ENCODE measurements at places on chromosomes 7 and 10.

- DNase-seq: no peak
These were observed 93.8 kb upstream of the MEOX2 start for GRCh38 chr7:15780271-15780670.

GRCh38 chr7:131540491-131541162, 15.8 kb downstream of the PODXL start:
- no peak for DNase-seq

- DNase-seq: no peak
These were observed 16.2 kb upstream of the NME8 start for GRCh38 chr7:37832194-37832593.

DNA sequence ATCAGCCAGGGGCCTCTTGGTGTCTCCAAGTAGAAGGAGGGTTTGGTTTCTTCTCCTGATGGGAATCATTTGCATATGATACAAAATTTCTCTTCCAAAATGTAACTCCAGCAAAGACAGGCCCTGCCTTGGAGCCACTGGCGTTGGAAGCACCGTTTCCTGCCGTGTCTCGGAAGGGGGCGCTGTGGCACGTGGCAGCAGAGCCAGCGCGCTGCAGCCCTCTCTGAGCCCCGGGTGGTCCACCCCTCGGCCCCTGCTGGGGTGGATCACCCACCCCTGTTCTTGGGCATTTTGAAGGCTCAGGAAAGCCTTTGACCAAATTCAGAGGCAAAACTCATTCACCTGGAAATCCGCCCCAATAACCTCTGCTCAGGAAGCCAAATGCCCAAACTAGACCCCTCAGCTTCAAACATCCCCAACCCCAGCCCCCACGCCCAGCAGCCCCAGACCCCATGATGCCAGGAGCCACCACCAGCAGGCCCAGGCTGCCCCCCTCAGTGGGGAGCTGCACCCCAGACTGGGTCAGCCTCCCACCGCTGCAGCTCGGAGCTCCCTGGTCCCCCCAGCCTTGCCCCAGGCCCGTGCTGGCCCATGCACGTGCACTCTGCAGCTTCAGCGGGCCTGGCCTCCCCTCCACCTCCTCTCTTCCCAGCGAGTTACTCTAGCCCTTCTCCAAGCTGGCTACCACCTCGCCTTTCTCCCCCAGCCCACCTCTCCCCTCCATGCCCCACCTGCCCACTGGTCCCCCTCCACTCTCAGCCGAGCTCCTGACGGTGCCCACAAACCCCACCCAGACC, 29.5 kb upstream of the ELFN1 start:
- DNase-seq: no peak

- no peak for DNase-seq
These were observed 4.5 kb downstream of the LLCFC1 start for GRCh38 chr7:142943706-142944268.

DNA sequence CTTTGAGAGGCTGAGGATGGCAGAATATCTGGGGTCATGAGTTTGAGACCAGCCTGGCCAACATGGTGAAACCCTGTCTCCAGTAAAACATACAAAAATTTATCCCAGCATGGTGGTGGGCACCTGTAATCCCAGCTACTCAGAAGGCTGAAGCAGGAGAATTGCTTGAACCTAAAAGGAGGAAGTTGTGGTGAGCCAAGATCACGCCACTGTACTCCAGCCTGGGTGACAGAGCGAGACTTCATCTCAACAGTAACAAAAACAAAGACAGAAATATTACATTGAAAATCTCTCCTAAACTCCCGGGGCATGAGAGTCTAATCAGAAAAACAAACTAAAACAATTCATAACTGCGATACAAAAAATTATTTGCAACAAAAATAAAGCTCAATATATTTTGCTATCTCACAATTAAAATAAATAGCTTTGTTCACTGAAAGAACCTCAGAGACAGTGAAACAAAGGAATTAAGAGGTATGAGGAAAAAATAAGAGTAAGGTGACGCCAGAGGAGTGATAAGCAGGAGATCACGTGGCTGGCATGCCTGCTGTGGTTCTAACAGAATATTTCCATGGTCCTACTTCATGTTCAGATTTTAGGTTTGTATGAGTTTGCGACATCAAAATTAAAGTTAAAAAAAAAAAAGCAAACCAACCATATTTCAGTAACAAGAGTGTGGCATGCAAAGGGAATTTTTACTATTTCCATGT, 527.7 kb upstream of the POM121L12 start:
- no peak for DNase-seq

DNA sequence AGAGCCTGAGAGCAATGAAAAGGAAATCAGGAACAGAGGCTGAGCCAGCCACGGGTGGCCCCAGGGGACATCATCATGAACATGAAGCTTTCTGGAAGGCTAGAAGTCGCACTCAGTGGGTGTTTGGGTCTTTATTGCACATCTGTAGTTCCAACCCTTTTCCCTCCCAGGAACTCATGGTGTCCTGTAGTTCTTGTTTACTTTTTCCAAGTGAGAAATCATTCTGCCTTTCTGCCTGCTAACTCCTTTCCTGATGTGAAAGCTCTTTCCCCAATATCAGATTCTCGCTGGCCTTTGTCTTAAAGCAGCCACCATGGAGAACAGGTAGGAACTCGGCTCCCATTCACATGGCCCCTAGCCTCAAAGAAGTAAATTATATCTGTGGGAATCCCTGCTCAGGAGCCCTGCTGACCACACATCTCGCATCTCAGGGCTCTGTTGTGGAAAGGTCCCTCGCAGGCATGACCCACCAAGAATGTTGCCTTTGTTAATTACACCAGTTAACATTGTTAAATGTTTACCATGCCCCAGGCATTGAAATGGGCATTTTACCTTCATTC, 542.7 kb downstream of the TNS3 start:
- no peak for DNase-seq

GRCh38 chr10:129978322-129978721, 14.2 kb upstream of the EBF3 start:
- no peak for DNase-seq

DNA sequence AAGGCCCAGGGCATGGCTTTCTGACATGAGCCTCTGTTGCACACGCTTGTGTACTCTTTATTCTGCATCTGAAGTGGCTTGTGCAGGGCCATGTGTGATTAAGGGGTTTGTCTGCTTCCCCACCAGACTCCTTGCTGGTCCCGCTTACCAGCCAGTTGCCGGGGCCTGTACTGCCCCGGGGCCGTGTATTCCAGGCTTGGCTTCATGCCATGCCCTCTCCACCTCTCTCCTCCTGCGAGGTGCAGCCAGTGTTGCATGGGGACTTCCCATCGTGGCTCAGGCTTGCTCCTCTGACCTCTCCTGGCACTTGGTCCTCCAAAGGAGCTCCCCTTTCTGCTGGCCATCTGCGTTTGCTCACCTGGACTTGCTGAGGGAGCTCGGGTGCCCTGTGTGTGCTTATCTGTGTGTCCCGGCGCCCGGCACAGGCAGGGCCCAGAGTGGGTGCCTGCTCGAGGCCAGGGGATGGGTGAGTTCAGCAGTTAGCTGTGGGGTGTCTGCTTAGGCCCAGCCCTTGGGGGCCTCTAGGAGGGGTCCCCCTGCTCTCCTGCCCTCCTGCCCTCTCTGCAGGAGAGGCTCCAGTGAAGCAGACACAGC, 11.0 kb upstream of the C10orf143 start:
- no peak for DNase-seq

DNA sequence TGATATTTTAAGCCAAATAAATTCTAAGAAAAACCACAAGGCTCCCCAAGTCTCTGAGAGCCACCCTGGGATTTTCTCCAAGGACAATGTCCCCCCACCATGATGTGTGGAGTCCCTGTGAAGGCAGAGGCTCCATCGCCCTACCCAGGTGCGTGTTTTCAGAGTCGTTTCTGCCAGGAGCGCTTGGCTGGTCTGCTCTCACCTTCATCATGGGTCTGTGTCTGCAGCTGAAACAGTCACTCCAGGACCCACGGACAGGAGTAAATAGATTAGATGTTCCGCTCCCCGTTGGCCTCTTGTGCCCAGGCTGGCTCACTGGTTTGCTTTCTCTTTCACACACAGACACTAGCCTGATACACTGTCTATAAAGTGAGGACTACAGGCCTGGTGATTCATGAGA, 217.5 kb downstream of the SFMBT2 start:
- peak; percentile 35 for DNase-seq

GRCh38 chr10:80333983-80334382, 22.6 kb downstream of the DYDC1 start:
- DNase-seq: no peak

DNA sequence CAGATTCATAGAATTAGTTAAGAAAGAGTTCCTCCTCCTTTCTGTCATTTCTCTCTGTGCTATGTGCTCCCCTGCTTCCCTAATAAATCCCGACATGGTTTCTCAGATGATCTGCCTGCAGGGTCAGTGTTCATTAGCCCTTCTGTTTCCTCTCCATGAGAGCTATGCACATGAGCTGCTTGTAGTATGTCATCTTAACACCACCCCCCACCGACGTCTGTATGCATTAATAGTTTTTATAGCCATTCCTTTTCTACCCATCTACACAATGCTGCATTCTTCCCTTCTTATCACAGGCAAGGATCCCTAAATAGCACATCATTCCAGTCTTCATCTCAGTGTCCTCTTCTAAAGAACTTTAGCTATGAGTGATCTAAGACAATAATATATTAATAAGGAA, 809.1 kb downstream of the ANKRD7 start:
- DNase-seq: no peak

DNA sequence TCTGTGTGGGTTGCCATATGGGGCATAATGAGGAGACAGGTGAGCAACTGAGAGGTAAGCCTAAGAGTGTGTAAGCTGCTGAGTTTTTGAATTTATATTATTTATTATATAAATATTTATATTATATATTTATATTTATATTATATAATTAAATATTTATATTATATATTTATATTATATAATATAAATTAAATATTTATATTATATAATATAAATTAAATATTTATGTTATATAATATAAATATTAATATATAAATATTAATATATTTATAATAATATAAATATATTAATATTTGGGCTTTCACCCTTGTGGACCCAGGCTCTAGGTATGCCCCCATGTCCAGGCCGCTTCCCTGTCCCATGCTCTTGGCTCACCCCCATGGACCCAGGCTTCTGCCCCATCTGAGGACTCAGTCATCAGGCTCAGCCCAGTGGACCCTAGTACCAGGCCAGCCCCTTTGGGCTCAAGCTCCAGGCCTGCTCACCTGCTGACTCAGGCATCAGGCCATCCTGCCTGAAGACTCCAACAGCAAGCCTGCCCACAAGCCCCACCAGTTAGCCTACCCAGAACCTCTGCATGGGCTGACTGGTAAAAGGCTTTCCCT, 755.4 kb downstream of the SUGCT start:
- no peak for DNase-seq

DNA sequence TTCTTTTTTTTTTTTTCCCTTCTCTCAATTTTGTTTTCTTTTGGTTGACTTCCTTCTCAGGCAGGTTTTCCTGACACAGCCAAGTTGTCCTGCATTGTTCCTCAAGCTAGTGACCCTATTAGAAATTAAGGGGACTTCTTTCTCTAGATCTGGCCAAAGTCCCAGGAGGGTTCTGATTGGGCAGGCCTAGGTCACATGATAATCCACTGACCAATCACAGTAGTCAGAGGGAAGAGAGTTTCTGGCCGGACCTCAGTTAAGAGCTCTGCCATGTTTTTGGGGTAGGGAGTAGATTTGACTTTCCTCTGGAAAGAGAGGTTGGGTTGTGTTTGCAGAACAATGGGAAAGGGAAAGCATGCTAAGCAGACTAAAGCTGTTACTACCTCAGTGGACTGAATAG, 16.2 kb downstream of the VWA2 start:
- DNase-seq: no peak

- DNase-seq: no peak
These were observed 297.5 kb downstream of the HDAC9 start for GRCh38 chr7:18792871-18793595.

- no peak for DNase-seq
These were observed 229.1 kb downstream of the ELFN1 start for GRCh38 chr7:1899196-1899595.

DNA sequence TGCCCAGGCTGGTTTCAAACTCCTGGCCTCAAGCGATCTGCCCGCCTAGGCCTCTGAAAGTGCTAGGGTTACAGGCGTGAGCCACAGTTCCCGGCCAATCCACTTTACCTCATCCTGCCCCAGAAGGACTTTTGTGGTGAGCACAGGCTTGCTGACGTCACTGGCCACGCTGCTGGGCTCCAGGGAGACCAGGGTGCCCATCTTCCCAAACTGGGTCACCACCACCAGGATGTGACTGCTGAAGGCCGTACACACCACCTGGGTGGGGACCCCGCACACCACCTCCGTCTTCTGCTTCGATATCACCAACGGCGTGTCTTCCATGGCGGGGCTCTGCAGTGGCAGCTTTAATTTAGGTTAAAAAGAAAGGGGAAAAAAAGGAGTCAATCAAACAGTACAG, 816 bp downstream of the PSMG3 start:
- DNase-seq: peak; percentile 36

GRCh38 chr10:115866691-115867090, 406.3 kb downstream of the GFRA1 start:
- no peak for DNase-seq

- no peak for DNase-seq
These were observed 111.8 kb upstream of the RSU1 start for GRCh38 chr10:16929069-16929468.

DNA sequence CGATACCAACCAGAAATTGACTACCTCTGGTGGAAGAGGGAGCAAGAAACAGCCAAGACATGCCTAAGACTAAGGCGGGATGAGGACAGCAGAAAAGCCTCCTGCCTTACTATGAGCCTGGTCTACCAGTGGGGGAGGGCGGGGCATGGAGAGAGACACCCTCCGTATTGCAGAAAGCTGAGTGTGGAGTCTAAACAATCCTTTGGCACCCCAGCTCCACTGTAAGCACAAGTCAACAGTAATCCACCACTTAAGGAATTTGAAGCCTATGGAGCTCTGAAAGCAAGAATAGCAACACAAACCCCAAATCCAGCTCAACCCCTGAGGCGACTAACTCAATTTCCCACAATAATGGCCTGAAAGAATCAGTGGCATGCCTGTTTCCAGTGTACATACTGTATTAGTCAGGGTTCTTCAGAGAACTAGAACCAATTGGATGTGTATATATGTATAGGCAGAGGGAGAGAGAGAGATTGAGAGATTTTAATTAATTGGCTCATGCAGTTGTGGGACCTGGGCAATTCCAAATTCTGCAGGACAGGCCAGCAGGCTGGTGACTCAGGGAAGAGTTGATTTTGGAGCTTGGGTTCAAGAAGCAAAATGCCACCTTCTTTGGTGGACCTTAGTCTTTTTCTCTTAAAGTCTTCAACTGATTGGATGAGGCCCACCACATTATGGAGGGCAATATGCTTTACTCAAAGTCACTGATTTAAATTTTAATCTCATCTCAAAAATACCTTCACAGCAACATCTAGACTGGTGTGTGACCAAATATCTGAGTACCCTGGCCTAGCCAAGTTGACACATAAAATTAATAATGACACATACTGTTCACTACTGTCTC, 13.5 kb downstream of the PPIF start:
- DNase-seq: no peak

- no peak for DNase-seq
These were observed 74.2 kb upstream of the INSIG1 start for GRCh38 chr7:155223503-155223902.

GRCh38 chr7:78329001-78329655, 530.6 kb downstream of the PHTF2 start:
- no peak for DNase-seq

Measured in activated naive CD4-positive, alpha-beta T cell treated with Interleukin-2 at 50 U/mL for 16 hours (primary cell).